ENCODE measurements at places on chromosomes 4 and X. TPM values are rescaled to one million over a fixed set of nuclear protein-coding genes. Genes with fewer than 3 reads are reported as not detected.

- no peak for DNase-seq
These were observed 114.5 kb downstream of the GATB start for GRCh38 chr4:151646322-151646721.

- peak; percentile 94 for DNase-seq
These were observed at the start of gene ANKRD50 for GRCh38 chr4:124712372-124713184. Gene ANKRD50 (minus strand): TSS chr4:124712732. CDS start chr4:124710511, 2,221 bp downstream.

ZFP92 gene
- 0.49 TPM for polyA plus RNA-seq

- no peak for DNase-seq
These were observed 37.2 kb downstream of the PCDH7 start for GRCh38 chr4:30757357-30757756.

DNA sequence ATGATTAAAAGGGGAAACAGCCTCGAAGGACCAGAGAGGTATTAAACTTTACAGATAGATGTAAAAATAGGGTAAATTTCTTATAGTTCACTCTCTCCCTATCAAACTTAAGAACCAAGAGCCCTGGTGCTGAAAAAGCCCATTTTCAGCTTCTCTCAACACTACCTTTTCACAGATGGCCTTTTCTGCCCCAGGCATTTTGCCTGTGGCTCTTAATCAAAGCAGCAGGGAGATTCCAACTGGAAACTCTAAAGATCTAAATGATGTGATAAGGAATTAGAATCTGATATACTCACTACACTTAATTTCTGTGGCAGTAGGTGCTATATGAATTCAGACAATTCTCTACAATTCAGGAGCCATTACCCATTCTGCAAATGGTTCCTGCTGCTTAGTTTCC, 60.0 kb downstream of the AMMECR1 start:
- DNase-seq, result no peak

HSD17B11 gene
- 28.7 TPM for polyA plus RNA-seq

DNA sequence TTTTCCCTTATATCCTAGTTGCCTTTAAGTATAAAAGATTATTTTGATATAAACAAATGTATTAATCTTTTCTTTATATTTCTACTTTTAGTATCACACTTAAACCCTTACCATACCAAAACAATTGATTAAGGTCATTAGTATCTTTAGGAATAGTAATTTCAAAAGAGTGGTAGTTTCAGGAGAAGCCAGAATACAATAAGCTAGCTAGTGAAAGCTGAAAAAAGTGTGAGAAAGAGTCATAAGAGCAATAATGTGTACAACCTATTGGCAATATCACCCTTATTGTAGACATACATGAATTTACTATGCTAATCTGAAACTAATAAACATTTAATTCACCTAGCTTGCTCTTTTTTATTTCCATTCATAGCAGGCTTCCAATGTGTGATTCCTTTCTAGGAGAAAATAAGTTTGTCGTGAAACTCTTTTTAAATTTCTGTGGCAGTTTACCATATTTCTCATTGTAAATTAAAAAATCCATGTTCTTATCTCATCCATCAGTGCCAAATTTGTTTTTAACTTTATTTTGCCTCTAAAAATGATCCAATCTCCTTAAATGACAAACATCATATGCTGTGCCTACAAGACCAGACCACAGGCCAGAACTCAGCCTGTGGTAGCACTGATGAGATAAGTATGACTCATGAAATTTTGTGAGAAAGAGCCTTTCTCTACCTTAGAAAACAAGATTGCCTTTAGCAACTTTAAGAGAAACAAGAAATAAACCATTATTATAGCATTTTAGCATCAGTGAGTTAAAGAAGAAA, 8.1 kb downstream of the NEK1 start:
- no peak for DNase-seq

- no peak for DNase-seq
These were observed 1.3 kb downstream of the FAM53A start for GRCh38 chr4:1682860-1683259.

- DNase-seq, result no peak
These were observed 38.0 kb upstream of the TMPRSS11F start for GRCh38 chr4:68167706-68168105.

APBB2 gene
- 32.7 TPM for polyA plus RNA-seq

TMPRSS11D gene
- polyA plus RNA-seq, result not detected

DNA sequence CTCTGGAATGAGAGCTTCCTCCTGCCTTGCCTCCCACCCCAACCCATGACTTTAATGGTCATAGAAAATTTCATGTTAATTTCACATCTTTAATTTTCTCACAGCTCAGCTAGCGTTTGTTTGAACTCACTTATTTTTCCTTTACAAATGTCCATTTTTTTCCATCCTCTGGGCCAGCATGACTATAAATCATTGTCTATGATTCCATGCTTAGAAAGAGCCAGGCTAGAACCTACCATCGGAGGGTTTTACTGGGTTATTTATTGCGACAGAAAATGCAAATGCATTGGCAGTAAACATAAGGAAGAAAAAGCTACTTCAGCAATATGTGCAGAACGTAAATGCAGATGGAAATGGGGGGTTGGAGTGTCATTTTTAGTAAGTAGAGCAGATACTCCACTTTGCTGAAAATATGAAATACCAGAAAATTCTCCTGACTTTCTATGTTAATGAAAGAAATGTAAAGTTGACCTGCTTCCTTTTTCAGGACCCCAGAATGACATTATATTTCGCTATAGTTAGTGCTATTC, 37.1 kb downstream of the LGI2 start:
- no peak for DNase-seq

GRCh38 chrX:6910218-6910617, 237.3 kb upstream of the STS start:
- no peak for DNase-seq

GRCh38 chr4:128906581-128906980, 97.1 kb downstream of the JADE1 start:
- no peak for DNase-seq

DNA sequence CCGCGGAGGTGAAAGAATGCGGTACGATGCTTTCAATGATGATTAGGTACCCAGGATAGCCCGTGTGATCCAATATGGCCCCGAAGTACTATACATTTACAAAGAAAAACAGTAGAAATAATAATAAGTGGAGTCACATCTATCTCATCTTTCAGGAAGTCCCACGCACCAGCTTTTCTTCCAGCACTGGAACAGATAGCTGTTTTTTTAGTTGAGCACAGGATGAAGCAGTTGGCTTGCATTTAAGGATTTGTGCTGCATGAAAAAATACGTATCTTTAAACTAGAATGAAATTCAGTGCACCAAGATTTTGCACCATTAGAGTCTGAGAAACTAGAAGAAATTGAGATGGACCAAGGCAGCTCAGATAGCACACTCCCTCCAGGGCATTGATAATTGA, 44.1 kb downstream of the SMIM20 start:
- DNase-seq, result no peak

- no peak for DNase-seq
These were observed 236.0 kb downstream of the AFAP1 start for GRCh38 chr4:7703688-7704087.

CPLX1 gene
- polyA plus RNA-seq, result 0.37 TPM

CDX4 gene
- polyA plus RNA-seq, result not detected

EGFL6 gene
- 87.7 TPM for polyA plus RNA-seq

GRCh38 chr4:120977435-120977997, 55.0 kb upstream of the PRDM5 start:
- no peak for DNase-seq

GRCh38 chr4:3873408-3874027, 107.3 kb downstream of the ADRA2C start:
- no peak for DNase-seq

DNA sequence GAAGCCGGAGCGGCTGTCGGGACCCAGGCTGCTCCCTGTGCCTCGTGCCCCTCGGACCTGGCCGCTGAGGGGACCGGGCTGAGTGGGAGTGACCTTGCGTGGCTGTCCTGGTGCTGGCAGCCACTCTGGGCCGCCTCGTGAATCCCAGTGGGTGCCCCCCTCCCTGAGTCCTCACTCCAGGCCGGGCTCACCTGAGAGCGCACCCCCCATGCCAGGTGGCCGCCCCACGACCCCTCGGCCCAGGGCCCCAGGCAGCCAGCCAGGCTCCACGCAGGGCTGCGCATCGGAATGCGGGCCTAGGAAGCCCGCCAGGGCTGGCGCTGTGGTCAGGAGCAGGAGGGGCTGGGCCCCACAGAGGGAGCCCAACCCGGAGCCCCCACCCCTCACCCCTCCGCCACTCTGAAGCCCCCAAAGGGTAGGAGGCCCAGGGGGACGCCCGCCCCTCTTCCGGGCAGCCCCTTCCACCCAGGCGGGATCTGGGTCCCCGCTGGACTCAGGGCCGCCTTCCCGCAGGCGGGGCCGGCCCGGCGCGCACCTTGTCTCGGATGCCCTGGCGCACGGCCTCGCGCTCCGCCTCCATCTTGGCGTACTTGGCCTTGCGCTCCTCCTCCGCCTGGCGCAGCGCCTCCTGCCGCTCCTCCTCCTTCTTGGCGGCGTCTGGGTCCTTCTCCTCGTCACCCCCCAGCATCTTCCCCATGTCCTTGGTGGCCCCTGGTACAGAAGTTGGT, 33.9 kb downstream of the CPLX1 start:
- DNase-seq, result no peak

PORCN gene
- polyA plus RNA-seq, result 2.5 TPM

- peak; percentile 54 for DNase-seq
These were observed 40.6 kb downstream of the HADH start for GRCh38 chr4:108030332-108030731.

GRCh38 chrX:1378306-1378759, 13.6 kb downstream of the SLC25A6 start:
- no peak for DNase-seq

DGKK gene
- not detected for polyA plus RNA-seq

DNA sequence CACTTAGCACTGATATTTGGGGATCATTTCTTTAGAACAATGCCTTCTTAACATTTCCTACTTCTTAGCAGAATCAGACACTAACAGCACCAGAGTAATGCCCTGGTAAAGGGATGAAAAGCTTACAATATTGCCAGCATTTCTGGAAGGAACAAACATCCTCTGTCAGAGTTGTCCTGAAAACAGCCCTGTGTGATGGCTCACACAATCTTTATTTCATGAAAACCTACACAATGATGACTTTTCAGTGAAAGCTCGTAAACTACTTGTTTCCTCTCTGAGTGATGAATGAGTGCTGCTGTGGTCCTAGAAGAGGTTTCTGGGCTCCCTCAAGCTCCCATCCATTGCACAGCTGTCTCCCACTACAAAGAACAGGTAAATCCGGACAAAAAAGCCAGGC, 52.8 kb downstream of the GPC4 start:
- DNase-seq, result no peak

DNA sequence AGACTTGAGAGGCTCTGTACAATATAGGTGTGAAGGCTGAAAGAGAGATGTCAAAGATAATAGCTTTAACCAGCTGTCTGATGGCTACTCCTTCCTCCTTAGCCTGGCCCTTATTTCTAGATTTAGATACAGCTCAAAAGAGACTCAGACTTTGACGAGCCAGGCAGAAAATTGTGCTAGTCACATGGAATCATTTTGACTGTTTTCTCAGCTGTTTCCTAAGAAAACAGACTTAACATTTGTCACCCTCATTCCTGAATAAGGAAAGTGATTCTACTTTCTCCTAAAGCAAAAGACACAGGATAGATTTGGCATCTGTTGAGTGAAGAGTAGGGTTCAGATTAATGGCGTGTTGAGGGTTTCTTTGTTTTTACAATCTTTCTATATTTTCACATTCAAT, 340.7 kb downstream of the DHX15 start:
- no peak for DNase-seq

UPF3B gene
- polyA plus RNA-seq, result 14.7 TPM

DNA sequence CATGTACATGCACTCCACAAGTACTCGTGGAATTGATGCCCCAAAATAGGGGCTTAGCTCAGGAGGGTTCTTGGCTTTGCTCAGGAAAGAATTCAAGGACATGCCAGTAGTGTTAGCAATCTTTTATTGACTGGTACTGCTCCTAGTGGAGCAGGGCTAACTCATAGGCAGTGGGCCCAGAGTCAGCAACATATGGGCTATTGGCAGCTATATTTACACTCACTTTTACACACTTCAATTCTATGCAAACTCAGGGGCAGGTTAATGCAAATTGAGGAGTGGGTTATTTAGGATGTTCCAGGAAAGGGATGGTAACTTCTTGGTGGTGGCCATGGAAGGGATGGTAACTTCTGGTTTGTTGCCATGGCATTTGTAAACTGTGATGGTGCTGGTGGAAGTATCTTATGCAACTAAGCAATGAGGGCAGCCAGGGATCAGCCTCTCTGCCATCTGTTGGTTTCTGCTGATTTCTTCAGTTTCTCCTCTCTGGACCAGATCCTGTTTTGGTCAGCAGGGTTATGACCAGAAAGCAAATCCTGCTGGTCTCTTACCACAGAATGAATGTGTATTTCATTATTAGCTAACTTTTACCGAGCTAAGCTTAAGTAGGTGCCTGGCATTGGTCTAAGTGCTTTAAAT, 69.2 kb upstream of the FAT1 start:
- DNase-seq, result no peak

GDPD2 gene
- polyA plus RNA-seq, result 0.73 TPM

DNA sequence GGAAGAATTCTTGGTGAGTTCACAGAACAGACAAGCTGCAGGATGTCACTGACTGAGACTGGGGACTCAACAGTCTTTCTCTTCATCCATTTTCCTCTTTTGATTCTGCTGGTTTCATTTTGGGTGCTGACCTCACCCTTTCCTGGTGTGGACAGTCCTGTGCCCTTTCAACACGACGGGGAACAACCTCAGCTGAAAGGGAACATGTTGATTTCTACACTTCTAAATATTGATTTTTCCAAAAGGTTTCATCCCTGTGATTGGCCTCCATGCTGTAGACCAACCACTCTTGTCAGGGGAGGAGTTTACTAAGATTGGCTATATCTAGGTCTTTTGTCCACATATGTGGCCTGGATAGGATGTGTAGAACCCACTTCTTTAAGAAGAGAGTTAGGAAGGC, 91.8 kb downstream of the SLC4A4 start:
- DNase-seq, result no peak

DNA sequence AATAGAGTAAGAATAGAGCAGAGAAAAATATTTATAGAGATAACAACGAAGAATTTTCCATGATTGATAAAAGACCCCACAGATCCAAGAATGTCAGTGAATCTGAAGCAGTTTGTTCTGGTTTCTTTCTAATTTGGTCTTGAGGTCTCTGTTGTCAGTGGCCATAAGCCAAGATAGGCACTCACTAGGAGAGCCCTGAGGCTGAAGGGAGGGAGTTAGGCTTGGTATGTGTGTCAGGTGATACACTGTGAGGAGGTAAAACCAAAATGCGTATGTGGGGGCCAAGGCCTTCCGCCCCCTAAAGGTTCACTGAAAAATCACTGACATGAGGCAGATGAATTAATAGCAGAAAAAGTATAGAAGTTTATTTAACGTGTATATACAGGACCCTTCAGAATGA, 382.3 kb upstream of the HTR2C start:
- DNase-seq, result no peak

DNA sequence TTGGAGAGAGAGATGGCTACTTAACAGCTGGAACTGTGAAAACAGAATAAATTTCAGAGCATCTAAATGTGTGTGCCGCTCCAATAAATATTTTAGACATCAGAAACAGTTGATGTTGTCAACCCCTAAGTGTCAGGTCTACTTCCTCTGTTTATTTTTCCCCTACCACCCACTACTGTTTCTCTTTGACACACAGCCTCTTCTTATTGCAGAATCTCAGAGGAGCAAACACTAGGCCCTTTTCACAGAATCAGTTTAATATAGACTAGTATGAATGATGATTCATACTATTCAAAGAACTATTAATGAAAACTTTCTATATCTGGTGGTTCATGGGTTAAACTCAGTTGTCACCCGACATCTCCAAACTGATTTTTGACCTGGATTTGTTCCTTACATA, 33.9 kb downstream of the NAA11 start:
- no peak for DNase-seq
